GM12891 (cell line): ENCODE measurements at places on chromosomes 6 and 20.
A peak's percentile ranks its signal among the peaks of the same experiment; 100 is the strongest.

DNA sequence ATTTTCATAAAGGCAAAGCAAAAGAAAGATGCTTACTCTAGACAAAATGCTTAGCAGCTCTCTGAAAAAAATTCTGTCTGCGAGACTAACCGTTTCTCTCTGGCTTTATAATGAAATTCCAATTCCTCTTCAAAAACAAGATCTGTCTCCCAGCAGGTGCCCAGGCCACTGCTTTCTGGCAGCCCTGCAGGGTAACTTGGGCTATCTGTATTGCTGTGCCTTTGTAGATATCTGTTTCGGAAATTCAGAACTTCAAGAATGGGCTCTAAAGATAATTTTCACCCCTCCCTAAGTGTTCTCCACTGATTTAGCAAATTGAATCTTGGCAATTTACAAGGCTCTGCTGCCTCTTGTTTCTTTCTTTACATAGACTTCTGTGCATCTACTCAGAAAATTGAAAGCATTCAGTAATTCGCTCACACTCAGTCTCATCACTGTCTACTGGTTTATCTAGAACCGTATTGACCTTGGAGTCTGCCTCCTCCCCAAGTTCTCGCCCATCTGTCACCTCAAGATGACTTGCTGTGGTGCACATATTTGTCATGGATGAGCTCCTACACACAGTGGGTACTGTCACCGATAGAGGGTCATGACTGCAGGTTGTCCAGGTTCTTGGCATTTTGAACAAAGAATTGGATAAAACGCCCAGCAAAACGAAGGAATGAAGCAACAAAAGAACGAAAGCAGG lies 26.4 kb upstream of the FABP7 start:
- no peak for DNase-seq

DNA sequence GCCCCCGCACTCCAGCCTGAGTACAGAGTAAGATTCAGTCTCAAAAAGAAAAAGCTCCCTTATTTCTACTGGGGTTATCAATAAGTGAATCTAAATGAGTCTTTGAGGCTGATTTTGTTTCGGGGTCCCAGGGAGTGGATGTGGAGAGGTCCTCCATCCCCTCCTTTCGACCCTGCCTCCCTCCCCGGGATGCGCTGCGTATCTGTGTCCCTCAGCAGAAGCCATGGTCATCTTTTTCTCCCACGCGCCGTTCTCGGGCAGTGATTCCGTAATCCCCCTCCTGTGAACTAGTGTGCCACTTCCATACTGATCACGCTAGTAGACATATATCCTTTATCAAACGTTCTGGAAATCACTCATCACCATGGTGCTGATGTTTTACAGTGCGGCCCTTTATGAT lies 152.9 kb downstream of the CDH4 start:
- no peak for DNase-seq

GRCh38 chr6:67667637-67668422 lies 967.3 kb upstream of the ADGRB3 start:
- no peak for DNase-seq

DNA sequence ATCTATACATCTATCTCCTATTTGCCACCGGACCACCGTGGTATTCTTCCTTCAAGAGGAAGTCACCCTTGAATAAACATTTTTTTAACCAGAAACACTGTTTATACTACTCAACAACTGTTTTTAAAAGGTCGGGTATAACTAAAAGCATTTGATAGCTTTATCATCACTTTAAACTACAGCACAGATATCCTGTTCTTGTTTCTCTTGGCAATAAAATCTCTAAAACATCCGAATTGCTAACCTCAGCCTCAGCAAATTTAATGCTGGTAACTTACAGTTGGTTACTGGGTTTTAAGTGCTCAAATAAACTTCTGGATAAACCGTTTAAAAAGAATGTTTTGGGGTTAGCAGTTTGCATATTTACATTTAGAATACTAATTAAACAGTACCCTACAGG lies 20.4 kb downstream of the ZUP1 start:
- no peak for DNase-seq

GRCh38 chr6:170022827-170023619 lies 267.9 kb downstream of the DLL1 start:
- no peak for DNase-seq

GRCh38 chr6:111605100-111605751 lies 452 bp downstream of the TRAF3IP2 start:
- DNase-seq: peak; percentile 17

DNA sequence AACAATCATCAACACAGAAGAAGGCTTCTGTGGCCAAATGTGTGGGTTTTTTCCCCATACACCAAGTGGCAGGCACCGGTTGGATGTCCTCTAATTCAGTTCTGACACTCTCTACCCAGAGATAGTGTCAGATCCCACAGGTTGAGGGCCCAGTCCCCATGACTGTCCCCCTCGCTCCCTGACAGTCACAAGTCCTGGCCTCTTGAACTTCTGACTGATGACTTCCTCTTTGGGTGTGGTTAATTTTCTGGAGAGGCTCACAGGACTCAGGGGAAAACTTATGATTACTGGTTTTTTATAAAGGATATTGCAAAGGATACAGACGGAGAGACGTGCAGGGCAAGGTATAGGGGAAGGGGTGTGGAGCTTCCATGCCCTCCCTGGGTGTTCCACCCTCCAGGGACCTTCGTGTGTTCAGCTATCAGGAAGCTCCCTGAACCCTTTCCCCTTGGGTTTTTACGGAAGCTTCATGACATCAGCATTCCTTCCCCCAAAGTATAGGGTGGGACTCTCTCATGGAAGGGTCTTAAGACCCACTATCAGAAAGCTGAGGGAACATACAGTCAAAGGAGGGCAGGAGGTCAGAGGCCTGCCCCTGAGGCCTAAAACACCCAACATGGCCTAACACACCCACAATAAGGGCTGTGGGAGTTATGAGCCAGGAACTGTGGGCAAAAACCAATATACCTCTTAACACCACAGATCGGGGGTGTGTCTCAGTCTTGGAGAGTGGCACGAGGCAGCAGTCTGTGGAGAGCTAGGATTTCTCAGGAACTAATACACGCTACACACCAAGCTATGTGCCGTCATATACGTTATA lies 33.3 kb downstream of the FARS2 start:
- DNase-seq: no peak

DNA sequence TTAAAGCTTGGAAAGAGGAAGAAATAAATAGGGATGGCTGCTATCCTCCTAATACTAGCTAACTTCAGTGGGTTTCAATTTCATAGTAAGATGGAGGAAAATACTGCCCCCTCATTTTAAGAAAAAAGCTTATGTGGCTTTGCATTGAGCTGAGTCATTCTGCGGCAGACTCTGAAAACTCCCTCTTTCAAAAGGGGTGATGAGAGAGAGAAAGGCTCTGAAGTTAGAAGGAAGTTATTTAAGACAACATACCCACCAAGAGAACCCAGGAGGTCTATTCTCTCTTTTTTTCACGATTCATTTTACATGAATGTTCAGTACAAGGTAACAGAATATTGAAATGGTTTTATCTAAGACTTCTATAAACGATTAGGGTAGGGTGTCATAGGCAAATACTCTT lies 4.5 kb downstream of the PRDM13 start:
- DNase-seq: no peak

DNA sequence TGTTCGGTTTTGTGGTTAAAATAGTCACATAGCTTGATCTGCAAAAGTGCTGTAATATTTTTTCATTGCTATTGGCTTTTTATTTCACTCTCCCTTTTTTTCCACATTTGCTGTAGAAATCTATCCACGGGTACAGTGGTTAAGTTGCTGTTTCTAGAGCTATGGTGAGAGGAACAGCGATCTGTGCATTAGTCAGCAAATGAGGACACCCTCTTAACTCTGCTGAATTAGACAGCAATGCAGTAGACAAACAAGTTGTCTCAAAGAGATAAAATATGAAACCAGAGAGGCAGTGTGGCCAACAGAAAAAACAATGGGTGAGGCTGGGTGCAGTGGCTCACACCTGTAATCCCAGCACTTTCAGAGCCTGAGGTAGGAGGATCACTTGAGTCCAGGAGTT lies 17.6 kb upstream of the SYNJ2 start:
- no peak for DNase-seq

DNA sequence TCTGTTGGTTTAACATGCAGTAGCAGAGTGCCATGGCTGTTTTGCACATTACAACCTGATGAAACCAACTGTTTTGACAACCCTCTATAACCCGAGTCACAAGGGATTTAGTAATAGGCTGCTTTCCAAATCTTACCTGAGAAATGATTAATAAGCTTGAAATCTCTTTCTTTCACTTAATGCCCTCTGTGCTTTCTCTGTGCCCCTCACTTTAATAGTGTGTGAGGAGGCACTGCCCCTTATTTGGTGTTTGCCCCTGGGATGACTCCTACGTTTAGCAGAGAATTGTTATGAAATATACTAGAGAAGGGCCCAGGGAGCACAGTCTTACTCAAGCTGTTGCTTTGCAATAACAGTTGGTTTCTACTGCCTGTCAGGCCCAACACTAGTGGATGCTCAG lies 31.0 kb upstream of the PTCHD4 start:
- no peak for DNase-seq

DNA sequence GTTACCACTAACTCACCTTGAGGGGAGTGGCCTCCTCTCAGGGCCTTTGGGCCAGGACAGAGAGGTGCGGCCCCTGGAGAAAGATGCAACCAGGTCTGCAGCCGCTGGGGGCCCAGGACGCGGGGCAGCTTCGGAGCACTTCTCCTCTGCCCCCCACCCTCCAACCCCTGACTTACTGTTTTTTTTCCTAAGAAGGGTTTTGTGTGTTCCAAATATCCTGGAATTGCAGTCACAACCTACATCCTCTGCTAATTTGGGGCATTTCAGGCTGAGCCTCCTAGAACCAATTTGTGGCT lies 1.7 kb downstream of the LINC00237 start:
- no peak for DNase-seq

DNA sequence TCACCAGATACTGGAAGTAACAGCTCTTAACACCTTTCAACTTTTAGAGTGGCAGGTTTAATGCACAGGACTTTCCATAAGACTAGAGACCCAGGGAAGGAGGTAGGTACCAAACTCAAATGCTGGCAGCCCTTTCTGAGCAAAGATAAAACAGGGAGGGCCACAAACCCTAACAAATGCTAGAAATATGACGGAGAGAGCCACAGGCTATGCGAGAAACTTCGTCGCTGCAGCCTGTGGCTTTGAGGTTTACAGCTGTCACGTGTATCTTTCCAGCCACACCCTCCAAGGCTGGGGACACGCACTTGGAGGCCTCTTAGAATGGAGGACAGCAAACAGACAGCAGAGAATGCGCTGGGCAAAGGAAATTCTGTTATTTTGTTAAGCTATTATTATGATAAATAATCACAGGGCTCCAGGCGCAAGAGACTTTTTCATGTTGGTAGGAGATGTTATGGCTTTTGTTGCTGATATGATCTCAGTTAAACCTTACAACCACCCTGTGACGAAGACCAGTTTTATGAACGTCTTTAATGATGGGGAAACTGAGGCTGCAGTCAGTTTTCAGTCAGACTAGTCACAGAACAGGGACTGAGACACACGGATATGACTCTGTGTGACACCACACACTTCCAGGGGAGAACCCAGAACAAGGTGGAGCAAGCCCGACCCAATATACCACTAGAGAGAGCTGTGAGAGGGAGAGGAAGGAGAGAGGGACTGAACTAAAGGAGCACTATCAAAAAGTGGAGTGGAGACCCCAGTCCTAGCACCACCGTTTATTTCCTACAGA lies 2.0 kb downstream of the TRAM2 start:
- DNase-seq: peak; percentile 65

DNA sequence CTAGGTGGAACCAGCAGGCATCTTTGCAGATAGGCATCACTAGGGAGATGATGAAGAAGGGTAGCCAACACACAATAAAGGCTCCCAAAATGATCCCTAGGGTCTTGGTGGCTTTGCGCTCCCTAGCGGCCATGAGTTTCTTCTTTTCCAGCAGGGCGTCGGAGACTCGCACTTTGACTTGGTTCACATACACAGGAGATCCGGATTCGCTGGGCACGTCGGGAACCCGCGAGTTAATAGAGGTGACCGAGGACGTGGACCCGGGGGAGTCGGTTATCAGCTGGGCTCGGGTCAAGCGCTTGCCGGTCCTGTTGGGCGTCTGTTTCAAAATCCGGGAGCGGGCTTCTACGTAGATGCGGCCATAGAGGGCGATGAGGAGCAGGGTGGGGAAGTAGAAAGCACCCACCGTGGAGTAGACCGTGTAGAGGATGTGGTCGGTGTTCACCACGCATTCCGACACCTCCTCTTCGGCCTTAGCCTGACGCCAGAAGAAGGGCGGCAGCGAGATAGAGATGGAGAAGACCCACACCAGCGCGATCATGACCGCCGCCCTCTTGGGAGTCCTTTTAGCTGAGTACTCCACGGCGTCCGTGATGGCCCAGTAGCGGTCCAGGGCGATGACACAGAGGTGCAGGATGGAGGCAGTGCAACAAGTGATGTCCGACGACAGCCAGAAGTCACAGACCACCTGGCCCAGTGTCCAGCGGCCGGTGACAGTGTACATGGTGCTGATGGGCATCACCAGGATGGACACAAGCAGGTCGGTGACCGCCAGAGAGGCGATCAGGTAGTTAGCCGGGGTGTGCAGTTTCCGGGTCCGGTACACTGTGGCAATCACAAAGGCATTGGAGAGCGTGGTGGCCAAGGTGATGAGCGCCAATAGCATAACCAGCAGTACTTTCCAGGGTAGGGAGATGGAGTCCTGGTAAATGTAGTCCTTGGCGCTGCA lies 658 bp downstream of the HTR1B start:
- no peak for DNase-seq

GRCh38 chr6:72031471-72031870 lies 145.1 kb downstream of the RIMS1 start:
- DNase-seq: no peak

GRCh38 chr20:62352402-62353288 lies 14.5 kb downstream of the LAMA5 start:
- no peak for DNase-seq

- DNase-seq: peak; percentile 52
These were observed at the start of gene PPP1R3G for GRCh38 chr6:5084781-5085647. Gene PPP1R3G (plus strand): TSS chr6:5085341. CDS start chr6:5085486, 145 bp downstream.

GRCh38 chr6:26438000-26438399 lies 2.3 kb upstream of the BTN3A3 start:
- DNase-seq: no peak

DNA sequence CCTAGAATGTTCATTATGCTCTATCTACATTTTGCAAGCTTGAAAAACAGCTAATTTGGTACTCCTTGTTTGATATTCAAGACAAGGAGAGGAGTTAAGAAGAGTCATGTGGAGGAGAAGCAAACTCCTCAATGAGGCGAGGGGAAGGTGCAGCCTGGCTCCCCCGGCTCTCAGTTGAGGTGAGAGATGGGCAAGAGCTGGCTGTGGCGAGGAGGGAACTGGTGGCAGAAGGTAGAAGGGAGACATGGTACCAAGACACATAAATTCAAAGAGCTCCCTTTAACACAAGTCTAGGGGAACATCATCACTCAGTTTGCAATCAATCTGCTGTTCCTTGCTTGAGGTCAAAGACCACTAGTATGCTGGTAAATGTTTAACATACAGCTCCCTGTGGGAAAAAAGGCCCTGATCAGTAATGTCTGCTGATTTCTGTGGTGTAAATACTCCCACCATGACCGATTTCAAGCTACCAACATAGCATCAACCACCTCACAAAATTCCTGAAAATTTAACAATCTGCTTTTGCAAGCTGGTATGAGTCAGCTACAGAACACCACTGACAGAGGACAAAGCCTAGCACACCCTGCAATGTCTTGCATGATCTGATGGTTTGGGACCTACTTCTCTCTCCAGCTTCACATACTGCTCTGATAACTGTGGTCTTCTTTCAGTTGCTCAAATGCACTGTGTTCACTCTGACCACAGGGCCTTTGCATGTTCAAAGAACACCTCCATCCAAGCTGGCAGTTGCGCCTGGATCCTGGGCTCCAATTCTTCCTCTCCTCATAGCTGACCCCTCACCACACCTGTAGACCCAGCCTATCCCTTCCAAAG lies 516.3 kb upstream of the CHD6 start:
- no peak for DNase-seq

GRCh38 chr6:20599302-20600051 lies 65.2 kb downstream of the CDKAL1 start:
- no peak for DNase-seq
